Renal cortex interstitium (tissue), 15 donors: ENCODE measurements at places on chromosomes 1 and 21. TPM values are rescaled to one million over a fixed set of nuclear protein-coding genes. Genes with fewer than 3 reads are reported as not detected.

The AUNIP gene
- 4.3 TPM for polyA plus RNA-seq

The SLC5A9 gene
- 4.6 TPM for polyA plus RNA-seq

The NUDT4B gene
- 4.2 TPM for polyA plus RNA-seq

The AMPD1 gene
- polyA plus RNA-seq = 0.06 TPM

The KCNC4 gene
- 7.5 TPM for polyA plus RNA-seq

The FBLIM1 gene
- polyA plus RNA-seq = 56.9 TPM

The UBAP2L gene
- polyA plus RNA-seq = 191 TPM

The SLC44A5 gene
- 9.9 TPM for polyA plus RNA-seq

The MX2 gene
- polyA plus RNA-seq = 1.8 TPM

The APCS gene
- polyA plus RNA-seq = not detected

The C1orf21 gene
- 32.3 TPM for polyA plus RNA-seq

The WLS gene
- 143 TPM for polyA plus RNA-seq

The ZBTB8B gene
- 1.2 TPM for polyA plus RNA-seq

The SPRR2E gene
- polyA plus RNA-seq = not detected

The CR1L gene
- 1.3 TPM for polyA plus RNA-seq

The TUFT1 gene
- polyA plus RNA-seq = 9.0 TPM

The GART gene
- 83.8 TPM for polyA plus RNA-seq

The NR5A2 gene
- 2.5 TPM for polyA plus RNA-seq

The DNAJC28 gene
- polyA plus RNA-seq = 6.3 TPM

The NFASC gene
- polyA plus RNA-seq = 17.2 TPM

The TEDDM1 gene
- not detected for polyA plus RNA-seq

The LCE1E gene
- polyA plus RNA-seq = not detected

The ANKRD65 gene
- 10.6 TPM for polyA plus RNA-seq

The FAM151A gene
- 32.5 TPM for polyA plus RNA-seq

The ANGPTL3 gene
- 12.7 TPM for polyA plus RNA-seq
